ENCODE measurements at places on chromosomes 7 and 10.

DNA sequence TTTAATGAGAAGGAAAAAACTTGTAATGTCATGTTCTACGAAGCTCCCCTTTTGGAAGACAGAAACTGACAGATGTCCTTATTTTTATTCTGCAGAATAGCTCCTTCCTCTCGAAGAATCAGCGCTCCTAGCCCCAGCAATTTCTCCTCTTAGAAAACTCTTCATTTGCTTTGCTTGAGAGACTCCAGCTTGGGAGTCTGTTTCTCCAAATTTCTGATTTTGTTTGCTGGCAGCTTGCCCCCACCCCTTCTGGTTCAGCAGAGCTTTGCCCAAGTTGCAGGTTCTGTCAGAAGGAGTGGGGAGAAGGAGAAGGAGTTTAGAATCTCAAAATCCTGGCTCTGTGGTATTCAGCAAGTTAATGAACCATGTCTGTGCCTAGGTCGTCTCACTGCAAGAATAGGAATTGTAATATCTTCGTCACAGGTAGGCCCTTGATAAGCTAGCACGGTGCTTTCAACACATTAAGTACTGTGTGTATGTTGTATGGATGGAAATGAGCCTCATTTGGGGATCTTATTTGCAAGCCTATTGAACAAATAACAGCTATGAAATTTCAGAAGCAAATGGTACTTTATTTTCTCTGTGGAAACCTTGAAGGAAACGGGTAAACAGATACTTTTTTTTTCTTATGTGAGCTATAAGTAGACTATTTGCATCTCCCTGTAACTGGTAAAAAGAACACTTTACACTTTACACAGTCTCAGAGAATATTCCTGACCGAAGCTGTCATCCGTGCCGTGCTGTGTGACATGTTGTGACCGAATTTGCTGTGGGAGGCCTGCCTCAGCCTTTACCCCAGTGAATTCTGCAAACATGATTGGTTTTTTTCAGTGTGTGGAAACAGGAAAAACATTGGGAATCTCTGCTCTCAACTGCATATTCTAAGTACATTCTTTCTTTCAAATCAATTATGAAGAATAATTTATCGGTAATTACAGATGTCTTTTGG, 290.9 kb downstream of the CAMK1D start:
- DNase-seq = no peak

DNA sequence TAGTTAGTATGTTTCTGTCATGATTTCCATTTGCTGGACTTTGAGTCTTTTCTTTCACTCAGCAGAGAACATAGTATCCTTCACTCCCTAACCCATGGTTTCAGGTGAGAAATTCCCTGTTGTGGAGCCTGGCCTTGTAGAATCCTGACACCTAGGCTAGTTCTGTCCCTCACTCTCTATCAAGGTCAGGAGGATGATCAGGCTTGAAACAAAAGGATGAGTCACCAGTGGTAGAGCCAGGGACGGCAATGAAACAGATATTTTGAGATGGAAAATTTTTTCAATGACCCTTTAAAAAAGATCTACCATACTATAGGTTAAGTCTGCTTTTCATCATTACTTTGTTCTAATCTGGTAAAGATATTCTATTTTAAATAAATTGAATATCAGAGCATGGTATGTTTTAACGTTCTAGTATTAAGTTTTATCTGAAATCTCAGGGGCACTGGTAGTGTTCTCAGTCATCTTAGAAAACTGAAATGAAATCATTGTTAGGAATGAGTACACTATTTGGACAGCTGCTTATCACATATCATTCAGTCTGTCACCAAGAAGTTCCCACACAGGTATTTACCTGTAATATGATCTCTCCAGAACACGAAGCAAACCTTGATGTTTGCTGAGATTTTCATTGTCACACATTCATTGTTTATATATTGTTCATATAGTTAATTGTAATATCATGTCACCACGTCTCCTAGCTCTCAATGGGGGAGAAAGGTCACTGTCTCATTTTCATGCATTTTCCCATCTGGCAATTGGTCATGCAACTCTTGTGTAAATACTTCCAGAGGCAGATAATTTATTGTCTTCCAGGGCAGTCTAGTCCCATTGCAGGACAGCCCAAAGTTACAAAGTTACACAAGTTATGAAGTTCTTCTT, 299.9 kb upstream of the LRRTM3 start:
- no peak for DNase-seq

GRCh38 chr10:51468424-51468823, 231.0 kb downstream of the CSTF2T start:
- no peak for DNase-seq

DNA sequence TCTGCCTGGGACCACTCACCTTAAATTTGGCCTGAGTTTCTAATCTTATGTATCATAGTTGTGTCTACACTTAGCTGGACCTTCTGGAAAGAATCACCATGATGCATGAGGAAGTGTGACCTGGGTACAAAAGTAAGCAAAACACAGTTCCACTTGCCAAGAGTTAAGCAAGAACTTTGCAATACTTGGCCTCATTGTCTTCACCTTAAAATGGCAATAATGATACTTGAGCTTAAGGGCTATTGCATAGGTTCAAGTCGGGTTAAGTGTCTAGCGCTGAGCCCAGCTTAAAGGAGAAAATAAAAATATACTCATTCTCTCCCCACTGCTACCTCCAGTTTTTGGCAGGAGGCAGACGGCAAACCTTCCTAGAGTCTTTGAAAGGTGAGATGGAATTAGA, 133.9 kb upstream of the BMPER start:
- no peak for DNase-seq

DNA sequence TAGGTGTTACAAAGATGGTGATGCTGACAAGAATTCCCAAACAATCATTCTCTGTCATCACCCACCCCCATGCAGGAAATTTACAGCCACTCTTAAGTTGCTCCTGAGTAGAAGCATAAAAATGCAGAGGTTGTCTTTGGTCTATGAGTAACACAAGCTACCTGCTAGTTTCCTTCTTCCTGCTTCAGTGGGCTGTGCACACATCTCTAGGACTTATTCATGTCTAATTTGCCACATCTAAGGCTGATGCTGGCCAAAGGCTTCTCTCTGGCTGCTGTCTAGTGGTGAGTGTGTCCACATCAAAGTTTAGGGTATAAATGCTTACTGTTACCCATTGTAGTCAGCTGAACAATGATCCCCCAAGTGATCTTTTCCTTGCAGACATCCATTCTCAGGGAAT, 662.5 kb downstream of the TYW1 start:
- no peak for DNase-seq

GRCh38 chr7:135077642-135078041, 70.2 kb upstream of the TMEM140 start:
- no peak for DNase-seq
